Activated CD4-positive, alpha-beta T cell treated with anti-CD3 and anti-CD28 coated beads for 1 hour (primary cell): ENCODE measurements at places on chromosomes 16 and 17.

- no peak for DNase-seq
These were observed 38.1 kb downstream of the IRX5 start for GRCh38 chr16:54968784-54969183.

DNA sequence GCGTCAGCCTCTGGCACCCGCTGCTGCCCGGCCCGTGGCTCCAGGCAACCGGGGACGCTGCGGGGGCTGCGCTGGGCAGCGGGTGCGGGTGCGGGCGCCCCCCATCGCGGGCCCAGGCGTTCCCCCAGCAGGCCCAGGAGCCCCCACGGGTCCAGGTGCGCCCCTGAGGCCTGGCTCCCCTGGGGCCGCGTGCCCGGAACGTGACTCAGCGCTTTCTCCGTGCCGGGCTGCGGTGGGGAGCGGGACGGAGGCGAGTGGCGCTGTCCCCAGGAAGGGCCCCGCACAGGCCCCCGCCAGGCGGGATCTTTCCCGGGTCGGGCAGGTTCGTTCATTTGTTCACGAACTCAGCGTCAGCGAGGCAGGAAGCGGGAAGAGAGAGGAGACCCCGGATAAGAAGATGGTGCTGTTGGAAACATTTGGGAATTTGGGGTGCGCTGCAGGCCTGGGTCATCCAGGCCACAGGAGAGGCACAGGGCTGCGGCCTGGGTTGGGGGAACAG is 18.4 kb upstream of the EXOC7 start:
- no peak for DNase-seq

- peak; percentile 2 for DNase-seq
These were observed 211.7 kb downstream of the SEC14L1 start for GRCh38 chr17:77352441-77352840.

- no peak for DNase-seq
These were observed 393.0 kb downstream of the HAPSTR1 start for GRCh38 chr16:9484426-9484825.

DNA sequence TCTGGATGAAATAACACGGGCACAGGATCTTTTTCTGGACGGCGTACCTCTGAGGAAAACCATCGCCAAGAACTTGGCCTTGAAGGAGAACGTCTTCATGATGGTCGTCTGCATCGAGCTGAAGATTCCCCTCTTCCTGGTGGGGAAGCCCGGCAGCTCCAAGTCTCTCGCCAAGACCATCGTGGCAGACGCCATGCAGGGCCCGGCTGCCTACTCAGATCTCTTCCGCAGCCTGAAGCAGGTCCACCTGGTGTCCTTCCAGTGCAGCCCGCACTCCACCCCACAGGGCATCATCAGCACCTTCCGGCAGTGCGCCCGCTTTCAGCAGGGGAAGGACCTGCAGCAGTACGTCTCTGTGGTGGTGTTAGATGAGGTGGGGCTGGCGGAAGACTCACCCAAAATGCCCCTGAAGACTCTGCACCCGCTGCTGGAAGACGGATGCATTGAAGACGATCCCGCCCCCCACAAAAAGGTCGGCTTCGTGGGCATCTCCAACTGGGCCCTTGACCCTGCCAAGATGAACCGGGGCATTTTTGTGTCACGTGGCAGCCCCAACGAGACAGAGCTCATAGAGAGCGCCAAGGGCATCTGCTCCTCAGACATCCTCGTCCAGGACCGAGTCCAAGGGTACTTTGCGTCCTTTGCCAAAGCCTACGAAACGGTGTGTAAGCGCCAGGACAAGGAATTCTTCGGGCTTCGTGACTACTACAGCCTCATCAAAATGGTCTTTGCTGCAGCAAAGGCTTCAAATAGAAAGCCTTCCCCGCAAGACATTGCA is 68.3 kb upstream of the ENDOV start:
- no peak for DNase-seq

DNA sequence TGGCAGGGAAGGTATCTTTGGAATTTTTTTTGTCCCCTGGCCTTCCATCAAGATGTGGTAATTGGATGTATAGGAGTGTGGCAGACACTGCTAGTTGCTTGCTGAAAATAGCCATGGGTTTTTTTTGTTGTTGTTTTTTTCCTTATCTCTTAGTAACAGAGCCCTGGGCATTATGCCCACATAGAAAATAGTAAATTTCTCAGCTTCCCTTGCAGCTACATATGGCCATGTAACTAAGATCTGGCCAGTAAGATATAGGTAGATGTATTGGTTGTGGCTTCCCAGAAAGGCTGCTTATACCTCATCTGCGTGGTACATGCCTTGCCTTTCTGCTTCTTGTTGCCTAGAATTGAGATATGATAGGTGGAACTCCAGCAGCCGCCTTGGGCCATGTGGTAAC is 349.9 kb downstream of the CPPED1 start:
- DNase-seq: no peak

DNA sequence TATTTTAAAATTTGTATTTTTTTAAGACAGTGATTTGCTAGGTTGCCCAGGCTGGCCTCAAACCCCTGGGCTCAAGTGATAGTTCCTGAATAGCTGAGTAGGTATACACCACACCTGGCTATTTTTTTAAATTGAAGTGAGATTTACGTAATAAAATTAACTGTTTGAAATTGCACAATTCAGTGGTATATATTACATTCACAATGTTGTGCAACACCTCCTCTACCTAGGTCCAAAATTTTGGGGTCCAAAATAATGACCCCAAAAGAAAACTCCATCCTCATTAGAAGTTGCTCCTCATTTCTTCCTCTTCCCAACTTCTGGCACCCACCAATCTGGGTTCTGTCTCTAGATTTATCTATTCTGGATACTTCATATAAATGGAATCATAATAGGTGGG is 3.0 kb upstream of the SMARCD2 start:
- DNase-seq: no peak

DNA sequence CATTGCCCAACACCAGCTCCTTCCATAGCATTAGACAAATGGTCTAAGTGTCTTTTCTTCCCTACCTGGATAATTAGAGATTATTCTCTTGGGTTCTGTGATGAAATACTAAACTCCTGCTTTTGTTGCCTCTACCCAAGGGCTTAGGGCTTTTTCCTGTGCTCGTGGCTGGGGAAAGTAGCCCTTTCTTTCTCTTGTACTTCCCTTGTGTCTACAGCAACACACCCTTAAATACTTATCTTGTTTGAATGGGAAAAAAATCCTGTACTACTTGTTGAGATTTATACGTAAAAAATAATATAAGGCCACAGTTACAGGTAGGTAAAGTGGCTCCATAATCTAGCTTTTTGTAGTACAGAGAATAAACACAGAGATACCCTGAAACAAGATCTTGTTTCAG is 7.0 kb upstream of the NACA2 start:
- no peak for DNase-seq

- DNase-seq: no peak
These were observed at the start of gene SLC13A5 for GRCh38 chr17:6713130-6713917. Gene SLC13A5 (minus strand): TSS chr17:6713369. CDS start chr17:6713333, 36 bp downstream.

GRCh38 chr16:10497132-10498101 is 83.0 kb downstream of the EMP2 start:
- DNase-seq: no peak
